HCT116 (cell line): ENCODE measurements at places on chromosomes 4 and X. TPM values are rescaled to one million over a fixed set of nuclear protein-coding genes. Genes with fewer than 3 reads are reported as not detected.

DNA sequence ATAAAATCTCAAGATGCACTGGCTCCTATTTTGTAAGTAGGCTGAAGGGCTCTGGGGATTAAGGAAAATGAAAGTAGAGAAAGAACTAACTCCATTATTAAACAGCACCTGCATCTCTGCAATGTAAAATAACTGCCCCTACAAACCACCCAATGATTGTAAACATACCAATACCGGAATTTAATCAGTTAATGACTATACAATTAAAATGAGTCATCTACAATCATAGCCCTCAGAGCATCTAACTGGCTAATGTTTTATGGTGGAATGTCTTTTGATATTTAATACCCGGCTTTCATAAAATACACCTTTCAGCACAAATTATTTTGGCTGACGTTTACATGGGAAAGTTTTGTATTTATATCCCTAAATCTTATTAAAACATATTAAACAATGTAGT lies 142.3 kb downstream of the PAPSS1 start:
- H3K36me3 ChIP-seq, result no peaks in the 10 kb centered on the region
- no peaks in the 10 kb centered on the region for H3K4me1 ChIP-seq
- no peak overlapping the region for H3K4me3 ChIP-seq
- no peaks in the 10 kb centered on the region for H3K27me3 ChIP-seq
- no peak overlapping the region for H3K27ac ChIP-seq

DNA sequence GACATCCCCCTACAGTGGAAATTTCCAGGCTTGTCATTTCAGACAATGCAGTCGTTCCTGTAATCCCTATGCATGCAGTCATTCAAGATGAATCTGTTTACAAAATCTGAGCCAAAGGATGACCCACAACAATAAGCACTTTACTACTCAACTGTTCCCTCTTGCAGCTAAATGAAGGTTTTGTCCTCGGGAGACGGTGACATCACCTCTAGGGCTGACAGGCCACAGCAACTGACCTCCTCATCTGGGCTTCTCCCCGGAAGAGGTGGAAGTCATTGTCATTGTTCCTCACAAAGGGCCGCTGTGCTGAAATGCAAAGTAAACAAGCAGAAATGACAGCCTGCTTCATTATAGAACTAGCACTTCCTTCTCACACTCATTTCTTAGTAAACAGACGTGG lies 29.2 kb downstream of the CLRN2 start:
- H3K4me3 ChIP-seq, result no peak overlapping the region
- no peak for DNase-seq
- no peak overlapping the region for H3K27ac ChIP-seq
- H3K27me3 ChIP-seq, result no peaks in the 10 kb centered on the region

GRCh38 chrX:49991758-49992157 lies 69.4 kb downstream of the CLCN5 start:
- DNase-seq, result no peak
- H3K27me3 ChIP-seq, result no peaks in the 10 kb centered on the region
- no peak overlapping the region for H3K4me3 ChIP-seq
- no peak overlapping the region for H3K27ac ChIP-seq

GRCh38 chr4:102543030-102543928 lies 42.1 kb downstream of the NFKB1 start:
- H3K27ac ChIP-seq, result no peak overlapping the region
- no peak overlapping the region for H3K4me3 ChIP-seq
- no peak for DNase-seq
- H3K27me3 ChIP-seq, result no peaks in the 10 kb centered on the region
- no peaks in the 10 kb centered on the region; the same call in 1 of the 2 replicates for H3K36me3 ChIP-seq

GRCh38 chr4:184280591-184281071 lies 63.0 kb upstream of the ENPP6 start:
- H3K27ac ChIP-seq, result no peak overlapping the region
- no peaks in the 10 kb centered on the region for H3K36me3 ChIP-seq
- H3K4me1 ChIP-seq, result no peaks in the 10 kb centered on the region
- no peak overlapping the region for H3K4me3 ChIP-seq
- H3K27me3 ChIP-seq, result no peaks in the 10 kb centered on the region

- no peak overlapping the region for H3K4me3 ChIP-seq
- H3K27me3 ChIP-seq, result no peaks in the 10 kb centered on the region
- DNase-seq, result no peak
- no peaks in the 10 kb centered on the region for H3K4me1 ChIP-seq
- no peak overlapping the region for H3K27ac ChIP-seq
- no peaks in the 10 kb centered on the region for H3K36me3 ChIP-seq
Measured at GRCh38 chr4:148778980-148779675, 336.9 kb upstream of the NR3C2 start.

DNA sequence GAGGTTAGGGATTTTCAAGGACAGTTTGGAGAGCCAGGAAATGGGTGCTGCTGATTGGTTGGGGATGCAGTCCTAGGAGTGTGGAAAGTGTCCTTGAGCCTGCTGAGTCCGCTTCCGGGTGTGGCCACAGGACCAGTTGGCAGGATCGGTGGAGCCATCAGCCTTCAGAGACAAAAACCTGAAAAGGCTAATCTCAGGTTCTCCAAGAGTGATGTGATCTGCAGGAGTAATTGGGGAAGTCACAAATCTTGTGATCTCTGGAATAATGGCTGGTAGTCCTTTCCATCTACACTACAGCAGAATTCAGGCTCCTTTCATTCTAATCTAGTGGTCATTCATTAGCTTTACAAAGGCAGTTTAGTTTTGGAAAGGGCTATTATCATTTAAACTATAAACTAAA lies 55.9 kb upstream of the BMP2K start:
- no peaks in the 10 kb centered on the region for H3K36me3 ChIP-seq
- no peaks in the 10 kb centered on the region for H3K27me3 ChIP-seq
- H3K4me3 ChIP-seq, result no peak overlapping the region

MGST2 gene
- 24.3 TPM for total RNA-seq

FABP2 gene
- total RNA-seq, result not detected
